ENCODE measurements at places on chromosomes 6 and 20. TPM values are rescaled to one million over a fixed set of nuclear protein-coding genes. Genes with fewer than 3 reads are reported as not detected.

CLVS2 gene
- total RNA-seq, result 0.05 TPM

GRCh38 chr20:6038256-6038655 is 15.6 kb downstream of the LRRN4 start:
- no peaks in the 10 kb centered on the region for H3K27me3 ChIP-seq
- no peak overlapping the region for H3K4me3 ChIP-seq
- peaks cover 49% of the 10 kb centered on the region for H3K36me3 ChIP-seq

DNA sequence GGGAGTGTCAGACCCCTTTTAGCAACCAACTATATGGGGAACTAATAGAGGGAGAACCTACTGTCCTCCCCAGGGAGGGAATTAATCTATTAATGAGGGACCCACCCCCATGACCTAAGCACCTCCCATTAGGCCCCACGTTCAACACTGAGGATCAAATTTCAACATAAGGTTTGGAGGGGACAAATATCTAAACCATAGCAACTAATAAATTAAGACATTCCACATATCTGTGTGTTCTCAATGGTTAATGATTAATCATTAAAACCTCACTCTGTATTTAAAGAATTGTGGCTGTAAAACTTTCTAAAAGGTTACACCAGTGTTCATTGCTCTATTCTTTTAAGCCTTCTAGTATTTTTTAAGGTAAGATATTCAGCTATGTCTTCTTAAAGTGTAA is 500.4 kb upstream of the SULF2 start:
- DNase-seq, result no peak
- H3K36me3 ChIP-seq, result no peaks in the 10 kb centered on the region
- H3K27me3 ChIP-seq, result no peaks in the 10 kb centered on the region
- H3K27ac ChIP-seq, result no peak overlapping the region
- no peaks in the 10 kb centered on the region for H3K4me1 ChIP-seq
- H3K4me3 ChIP-seq, result no peak overlapping the region

DNA sequence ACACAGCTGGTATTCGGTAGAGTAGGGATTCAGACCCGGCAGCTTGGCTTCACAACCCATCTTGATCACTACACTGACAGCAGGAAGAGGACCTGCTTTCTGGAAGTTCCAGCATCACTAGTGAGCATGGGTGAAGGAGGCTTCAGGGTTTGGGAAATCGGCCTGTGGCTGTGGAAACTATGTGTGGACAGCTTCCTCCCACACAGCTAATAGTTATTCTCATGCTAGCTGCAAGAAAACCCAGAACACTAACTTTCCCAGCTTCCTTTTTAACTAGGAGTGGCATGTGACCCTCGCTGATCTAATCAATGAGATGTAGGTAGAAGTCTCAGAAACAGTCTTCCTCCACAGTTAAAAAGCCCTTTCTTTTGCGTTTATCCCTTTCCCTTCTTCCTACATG is 36.3 kb upstream of the SIRPA start:
- H3K4me3 ChIP-seq, result no peak overlapping the region
- no peak overlapping the region for H3K27ac ChIP-seq
- no peak for DNase-seq
- H3K27me3 ChIP-seq, result no peaks in the 10 kb centered on the region
- H3K36me3 ChIP-seq, result no peaks in the 10 kb centered on the region

DNA sequence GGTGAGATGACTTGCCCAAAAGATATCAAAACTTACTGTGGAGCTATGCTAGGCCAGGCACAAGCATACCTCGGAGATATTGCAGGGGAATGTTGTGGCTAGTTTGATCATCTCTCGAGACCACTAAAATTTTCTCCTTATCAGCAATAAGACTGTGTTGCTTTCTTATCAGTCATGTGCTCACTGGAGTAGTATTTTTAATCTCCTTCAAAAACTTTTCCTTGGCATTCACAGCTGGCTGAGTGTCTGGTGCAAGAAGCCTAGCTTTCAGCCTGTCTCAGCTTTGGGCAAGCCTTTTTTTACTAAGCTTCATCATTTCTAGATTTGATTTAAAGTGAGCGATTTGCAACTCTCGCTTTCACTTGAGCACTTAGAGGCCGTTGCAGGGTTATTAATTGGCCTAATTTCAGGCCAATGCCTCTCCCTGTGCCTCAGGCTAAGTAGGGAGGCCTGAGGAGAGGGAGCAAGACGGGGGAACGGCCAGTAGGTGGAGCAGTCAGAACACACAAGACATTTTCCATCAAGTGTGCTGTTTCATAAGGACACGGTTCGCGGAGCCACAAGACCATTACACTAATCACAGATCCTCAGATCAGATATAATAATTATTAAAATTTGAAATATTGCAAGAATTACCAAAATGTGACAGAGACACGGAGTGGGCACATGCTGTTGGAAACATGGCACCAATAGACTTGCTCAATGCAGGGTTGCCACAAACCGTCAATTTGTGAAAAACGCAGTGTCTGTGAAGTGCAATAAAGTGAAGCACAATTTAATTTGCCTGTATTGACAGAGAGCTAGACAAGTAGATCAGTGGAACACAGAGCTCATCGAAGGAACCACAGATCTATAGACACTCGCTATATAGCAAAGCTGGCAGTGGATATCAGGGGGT is 106.8 kb upstream of the SIRPG start:
- peak; percentile 21 for DNase-seq
- no peak overlapping the region for H3K27ac ChIP-seq
- peaks cover 2% of the 10 kb centered on the region for H3K27me3 ChIP-seq
- no peaks in the 10 kb centered on the region for H3K36me3 ChIP-seq
- H3K4me1 ChIP-seq, result no peaks in the 10 kb centered on the region
- no peak overlapping the region for H3K4me3 ChIP-seq

DNA sequence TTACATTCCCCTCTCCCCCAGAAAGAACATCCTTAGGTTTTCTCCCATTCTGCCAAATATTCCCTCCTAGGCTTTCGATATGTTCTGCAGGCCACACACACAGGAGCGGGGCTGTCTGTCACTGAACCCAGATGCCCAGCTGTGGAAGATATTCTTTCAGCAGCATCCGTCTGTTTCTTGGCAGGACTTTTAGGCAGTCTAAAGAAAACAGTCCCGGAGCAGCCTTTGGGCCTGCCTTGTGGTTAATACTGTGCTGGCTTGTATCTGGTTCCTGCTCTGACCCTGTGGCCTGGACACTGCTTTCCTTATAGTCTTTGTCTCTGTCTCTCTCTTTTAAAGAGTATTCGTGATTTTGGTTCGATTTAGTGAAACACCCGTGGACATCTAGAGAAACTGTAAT is 94.6 kb upstream of the SUPT3H start:
- H3K27ac ChIP-seq, result no peak overlapping the region
- H3K36me3 ChIP-seq, result no peaks in the 10 kb centered on the region
- no peaks in the 10 kb centered on the region for H3K27me3 ChIP-seq
- H3K4me3 ChIP-seq, result no peak overlapping the region

Measured in thymus (tissue), 14 donors.